K562 (cell line): ENCODE measurements at places on chromosomes 6 and 20. TPM values are rescaled to one million over a fixed set of nuclear protein-coding genes. Genes with fewer than 3 reads are reported as not detected.

DNA sequence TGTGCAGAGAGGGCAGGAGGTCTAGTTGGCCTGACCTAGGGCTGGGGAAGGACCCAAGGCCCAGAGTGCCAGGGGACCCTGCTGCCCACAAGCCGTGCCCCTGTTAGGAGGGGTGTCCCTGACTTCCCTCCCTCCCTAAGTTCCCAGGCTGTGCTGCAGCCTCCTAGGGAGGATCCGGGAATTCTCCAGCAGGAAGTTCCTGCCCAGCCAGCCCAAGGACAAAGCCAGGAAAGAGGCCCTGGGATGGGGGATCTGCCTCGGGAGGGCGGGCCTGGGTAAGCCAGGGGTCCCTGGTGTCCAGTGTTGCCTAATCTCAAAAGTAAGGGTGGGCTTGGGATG lies 9.3 kb upstream of the BAK1 start:
- H3K27ac ChIP-seq: no peak overlapping the region
- no peaks in the 10 kb centered on the region for H3K36me3 ChIP-seq
- no peaks in the 10 kb centered on the region for H3K27me3 ChIP-seq
- H3K4me3 ChIP-seq: no peak overlapping the region
- DNase-seq: no peak
- H3K4me1 ChIP-seq: peaks cover 18% of the 10 kb centered on the region

ARMC12 gene
- 0.13 and 0.35 TPM in 2 replicates for total RNA-seq

GRCh38 chr6:147881432-147881831 lies 372.9 kb downstream of the SAMD5 start:
- H3K27me3 ChIP-seq: no peaks in the 10 kb centered on the region
- no peak overlapping the region for H3K4me3 ChIP-seq

PDE10A gene
- total RNA-seq: 0.04 and 0.13 TPM in 2 replicates

DNA sequence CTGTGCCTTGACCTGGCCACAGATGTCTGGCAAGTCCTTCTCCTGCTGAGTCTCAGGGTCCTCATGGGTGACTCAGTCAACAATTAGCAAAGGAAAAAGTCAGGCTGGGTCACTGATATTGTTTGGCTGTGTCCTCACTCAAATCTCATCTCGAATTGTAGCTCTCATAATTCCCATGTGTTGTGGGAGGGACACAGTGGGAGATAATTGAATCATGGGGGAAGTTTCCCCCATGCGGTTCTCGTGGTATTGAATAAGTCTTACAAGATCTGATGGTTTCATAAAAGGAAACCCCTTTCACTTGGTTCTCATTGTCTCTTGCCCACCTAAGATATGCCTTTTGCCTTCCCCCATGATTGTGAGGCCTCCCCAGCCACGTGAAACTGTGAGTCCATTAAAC lies 45.7 kb downstream of the PREX1 start:
- no peaks in the 10 kb centered on the region for H3K27me3 ChIP-seq
- DNase-seq: no peak
- H3K27ac ChIP-seq: no peak overlapping the region
- no peak overlapping the region for H3K4me3 ChIP-seq

TMEM200A gene
- 0.04 and 0.07 TPM in 2 replicates for total RNA-seq

DNA sequence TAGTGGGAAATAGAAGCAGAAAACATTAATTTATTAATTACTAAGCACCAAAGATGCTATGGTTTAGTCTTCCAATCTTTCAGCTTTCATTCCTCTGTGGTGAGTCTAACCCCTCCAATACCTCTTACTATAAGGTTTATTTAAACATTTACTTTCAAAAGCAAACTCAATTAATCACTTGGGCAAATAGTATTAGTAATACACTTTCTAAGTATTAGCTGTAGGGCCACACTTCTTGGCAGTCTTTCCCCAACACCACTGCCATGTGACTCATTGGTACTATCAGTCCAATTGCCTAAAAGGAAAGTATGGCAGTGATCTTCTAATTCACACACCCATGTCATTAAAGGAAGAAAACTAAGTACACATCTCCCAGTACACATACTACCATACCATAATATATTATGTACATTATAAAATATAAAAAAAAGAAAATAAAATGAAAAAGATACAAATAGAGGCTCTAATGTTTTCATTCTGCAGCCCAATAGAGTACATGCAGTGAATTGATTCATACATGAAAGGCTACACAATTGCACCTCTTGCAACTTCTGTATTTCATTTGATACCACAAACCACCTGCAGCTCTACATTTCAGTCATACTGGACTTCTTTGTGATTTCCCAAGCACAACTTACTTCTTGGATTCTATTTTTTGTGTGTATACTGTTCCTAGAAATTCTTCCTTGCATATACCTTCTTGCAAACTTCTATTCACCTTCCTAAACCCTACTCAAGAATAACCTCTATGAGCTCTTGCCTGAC lies 218.6 kb downstream of the PKHD1 start:
- no peaks in the 10 kb centered on the region; the same call in 2 of the 3 replicates for H3K27me3 ChIP-seq
- no peaks in the 10 kb centered on the region for H3K4me1 ChIP-seq
- no peak overlapping the region for H3K4me3 ChIP-seq
- no peaks in the 10 kb centered on the region for H3K36me3 ChIP-seq

LGSN gene
- total RNA-seq: not detected in 2 replicates

GRCh38 chr6:112366695-112367553 lies 19.8 kb downstream of the RFPL4B start:
- peaks cover 10% of the 10 kb centered on the region for H3K4me1 ChIP-seq
- H3K27ac ChIP-seq: no peak overlapping the region
- no peak overlapping the region for H3K4me3 ChIP-seq
- no peak for DNase-seq

SSTR4 gene
- not detected in 2 replicates for total RNA-seq

MLIP gene
- total RNA-seq: not detected in 2 replicates

GRCh38 chr6:116366740-116367275 lies 3.9 kb upstream of the DSE start:
- H3K27me3 ChIP-seq: peaks cover 25% of the 10 kb centered on the region; the same call in 2 of the 3 replicates
- H3K4me3 ChIP-seq: no peak overlapping the region
- no peaks in the 10 kb centered on the region for H3K36me3 ChIP-seq
- H3K27ac ChIP-seq: no peak overlapping the region
- H3K4me1 ChIP-seq: no peaks in the 10 kb centered on the region

GRCh38 chr20:25297141-25297905 lies 49.4 kb downstream of the PYGB start:
- no peak overlapping the region for H3K4me3 ChIP-seq
- no peak for DNase-seq
- no peaks in the 10 kb centered on the region for H3K27me3 ChIP-seq
- no peaks in the 10 kb centered on the region; the same call in 2 of the 3 replicates for H3K36me3 ChIP-seq

HCRTR2 gene
- total RNA-seq: not detected in 2 replicates

GRCh38 chr20:17808357-17808756 lies 108.6 kb downstream of the BANF2 start:
- H3K36me3 ChIP-seq: no peaks in the 10 kb centered on the region
- peaks cover 13% of the 10 kb centered on the region for H3K27me3 ChIP-seq
- H3K4me3 ChIP-seq: no peak overlapping the region
- DNase-seq: no peak

DNA sequence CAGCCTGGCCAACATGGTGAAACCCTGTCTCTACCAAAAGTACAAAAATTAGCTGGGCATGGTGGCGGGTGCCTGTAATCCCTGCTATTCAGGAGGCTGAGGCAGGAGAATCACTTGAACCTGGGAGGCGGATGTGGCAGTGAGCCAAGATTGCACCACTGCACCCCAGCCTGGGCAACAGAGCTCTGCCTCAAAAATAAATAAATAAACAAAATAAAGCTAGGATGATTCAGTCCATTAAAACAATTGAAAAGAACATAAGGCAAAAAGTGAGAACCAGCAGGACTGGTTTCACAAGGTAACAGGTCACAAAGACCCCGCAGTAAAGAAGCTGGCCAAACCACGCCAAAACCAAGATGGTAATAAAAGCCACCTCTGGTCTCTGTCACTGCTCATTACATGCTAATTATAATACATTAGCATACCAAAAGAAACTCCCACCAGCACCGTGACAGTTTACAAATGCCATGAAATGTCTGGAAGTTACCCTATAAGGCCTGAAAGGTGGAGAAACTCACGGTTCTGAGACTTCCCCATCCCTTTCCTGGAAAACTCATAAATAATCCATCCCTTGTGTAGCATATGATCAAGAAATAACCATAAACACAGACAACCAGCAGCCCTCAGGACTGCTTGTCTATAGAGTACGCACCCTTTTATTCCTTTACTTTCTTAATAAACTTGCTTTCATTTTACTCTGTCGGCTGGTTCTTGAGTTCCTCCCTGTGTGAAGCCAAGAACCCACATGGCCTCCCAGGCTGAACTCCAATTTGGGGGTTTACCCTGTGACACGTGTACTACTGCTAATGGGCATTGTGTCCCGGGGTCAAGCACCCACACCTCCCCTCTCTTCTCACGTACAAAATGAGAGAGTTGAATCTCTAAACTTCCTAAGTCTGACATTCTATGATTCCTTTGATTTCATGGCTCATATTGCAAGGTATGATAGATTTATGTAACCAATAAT lies 10.2 kb downstream of the LAMA4 start:
- DNase-seq: no peak
- no peaks in the 10 kb centered on the region for H3K27me3 ChIP-seq
- no peak overlapping the region for H3K27ac ChIP-seq
- no peaks in the 10 kb centered on the region for H3K4me1 ChIP-seq
- no peaks in the 10 kb centered on the region for H3K36me3 ChIP-seq

DNA sequence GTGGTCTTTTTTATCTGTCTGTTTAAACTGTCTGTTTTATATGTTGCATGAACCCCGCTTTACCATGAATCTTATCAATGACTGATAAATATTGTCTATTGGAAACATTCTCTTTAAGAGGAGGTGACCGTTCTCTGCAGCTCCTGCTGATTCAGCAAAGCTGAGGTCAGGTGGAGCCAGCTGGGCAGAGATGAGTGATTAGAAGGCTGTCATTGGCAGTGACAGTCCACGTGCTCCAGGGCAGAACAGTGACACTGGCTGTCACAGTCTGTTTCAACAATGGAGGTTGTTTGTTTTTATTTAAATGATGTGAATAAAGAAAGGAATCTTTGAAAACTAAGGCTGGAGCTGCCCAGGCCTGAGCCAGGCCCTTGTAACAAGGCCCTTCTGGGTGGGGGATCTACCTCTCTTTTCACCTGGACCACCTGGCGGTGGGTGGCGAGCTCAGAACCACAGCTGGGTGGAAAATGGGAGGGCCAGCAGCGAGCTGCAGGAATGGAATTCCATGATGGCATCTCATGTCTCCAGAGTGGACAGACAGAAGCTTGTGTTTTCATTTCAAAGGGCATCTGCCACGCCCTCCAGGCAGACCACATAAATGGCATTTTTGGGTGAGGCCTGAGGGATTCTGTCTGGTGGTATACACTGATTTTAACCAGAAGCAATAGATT lies 12.6 kb downstream of the SYNJ2 start:
- H3K4me3 ChIP-seq: no peak overlapping the region
- H3K27ac ChIP-seq: no peak overlapping the region
- DNase-seq: no peak
- peaks cover 7% of the 10 kb centered on the region; the same call in 1 of the 3 replicates for H3K36me3 ChIP-seq
- H3K4me1 ChIP-seq: peaks cover 28% of the 10 kb centered on the region

GRCh38 chr6:12102350-12102749 lies 90.2 kb downstream of the HIVEP1 start:
- peak overlapping the region; percentile 34; the same call in 1 of the 3 replicates for H3K27ac ChIP-seq
- peaks cover 8% of the 10 kb centered on the region; the same call in 2 of the 3 replicates for H3K36me3 ChIP-seq
- no peak for DNase-seq
- H3K4me1 ChIP-seq: peaks cover 3% of the 10 kb centered on the region; the same call in 1 of the 2 replicates

TCF21 gene
- not detected in 2 replicates for total RNA-seq

POFUT1 gene
- 38.2 and 44.7 TPM in 2 replicates for total RNA-seq

ARFGEF3 gene
- 0.02 and 0.07 TPM in 2 replicates for total RNA-seq

SNAP91 gene
- total RNA-seq: not detected in 2 replicates

- H3K4me1 ChIP-seq: no peaks in the 10 kb centered on the region
- no peaks in the 10 kb centered on the region for H3K27me3 ChIP-seq
- DNase-seq: no peak
- no peaks in the 10 kb centered on the region; the same call in 2 of the 3 replicates for H3K36me3 ChIP-seq
- H3K27ac ChIP-seq: no peak overlapping the region
- H3K4me3 ChIP-seq: no peak overlapping the region
These were observed 47.6 kb downstream of the CHD6 start for GRCh38 chr20:41570557-41570956.

GRCh38 chr6:111837007-111837406 lies 36.2 kb downstream of the FYN start:
- H3K4me3 ChIP-seq: no peak overlapping the region
- no peak overlapping the region for H3K27ac ChIP-seq
- H3K27me3 ChIP-seq: 0 out of 2 replicates have a peak, but pooled peaks cover 4% of the 10 kb centered on the region
- no peaks in the 10 kb centered on the region for H3K36me3 ChIP-seq
- DNase-seq: no peak

CCN2 gene
- 0.40 and 0.51 TPM in 2 replicates for total RNA-seq

- H3K36me3 ChIP-seq: no peaks in the 10 kb centered on the region
- H3K4me3 ChIP-seq: no peak overlapping the region
- no peak overlapping the region for H3K27ac ChIP-seq
These were observed 11.3 kb downstream of the ARHGAP40 start for GRCh38 chr20:38612751-38613515.

DNA sequence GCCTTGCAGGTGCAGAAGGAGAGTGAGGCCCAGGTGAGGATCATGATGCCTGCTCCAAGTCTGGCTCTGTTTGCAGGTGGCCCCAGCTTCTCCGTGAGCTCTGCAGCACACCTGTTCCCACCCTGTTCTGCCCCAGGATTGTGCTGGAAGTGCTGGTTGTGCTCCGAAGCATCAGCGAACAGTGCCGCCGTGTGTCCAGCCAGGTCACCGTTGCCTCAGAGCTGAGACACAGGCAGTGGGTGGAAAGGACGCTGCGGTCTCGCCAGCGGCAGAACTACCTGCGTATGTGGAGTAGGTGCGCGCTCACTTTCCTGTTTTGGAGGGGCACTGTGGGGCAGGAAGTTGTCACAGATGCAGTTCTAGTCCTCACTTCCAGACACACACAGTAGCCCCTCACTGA lies 25.0 kb downstream of the ERMARD start:
- no peaks in the 10 kb centered on the region for H3K4me1 ChIP-seq
- H3K27me3 ChIP-seq: no peaks in the 10 kb centered on the region
- H3K27ac ChIP-seq: no peak overlapping the region

DNA sequence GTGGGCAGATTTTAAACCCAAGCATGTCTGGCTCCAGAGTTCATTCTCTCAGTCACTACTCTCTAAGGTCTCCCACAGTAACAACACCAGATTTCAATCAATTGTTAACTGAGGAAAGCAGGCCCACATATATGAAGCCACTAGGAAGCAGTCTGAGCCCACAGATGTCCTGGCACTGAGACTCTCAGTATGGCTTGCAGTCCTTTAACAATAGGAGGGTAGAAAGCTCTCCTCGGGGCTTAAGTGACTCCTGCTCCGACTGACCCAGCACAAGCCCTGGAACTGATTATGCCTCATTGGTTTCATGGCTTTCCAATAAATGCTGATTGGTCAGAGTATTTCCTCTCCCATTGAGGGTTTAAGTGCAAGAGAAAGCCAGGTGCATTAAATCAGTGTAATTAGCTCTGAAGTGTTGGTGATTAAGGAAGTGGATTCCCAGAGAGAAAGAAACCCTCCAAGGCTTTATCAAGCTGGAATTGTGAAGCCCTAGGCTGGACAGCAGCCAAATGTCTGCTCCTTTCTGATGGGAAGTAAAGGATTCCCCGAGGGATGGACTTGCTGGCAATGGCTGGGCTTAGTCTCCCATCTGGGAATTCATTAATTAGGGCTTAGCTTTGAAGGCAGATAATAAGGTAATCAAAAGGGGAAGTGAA lies 76.6 kb upstream of the PROKR2 start:
- no peaks in the 10 kb centered on the region for H3K4me1 ChIP-seq
- H3K27ac ChIP-seq: no peak overlapping the region
- no peak for DNase-seq
- H3K36me3 ChIP-seq: no peaks in the 10 kb centered on the region
- no peak overlapping the region for H3K4me3 ChIP-seq
- H3K27me3 ChIP-seq: no peaks in the 10 kb centered on the region

SLC17A1 gene
- total RNA-seq: not detected in 2 replicates
